Stromal cell of bone marrow (primary cell): ENCODE measurements at places on chromosomes 5 and 9.

DNA sequence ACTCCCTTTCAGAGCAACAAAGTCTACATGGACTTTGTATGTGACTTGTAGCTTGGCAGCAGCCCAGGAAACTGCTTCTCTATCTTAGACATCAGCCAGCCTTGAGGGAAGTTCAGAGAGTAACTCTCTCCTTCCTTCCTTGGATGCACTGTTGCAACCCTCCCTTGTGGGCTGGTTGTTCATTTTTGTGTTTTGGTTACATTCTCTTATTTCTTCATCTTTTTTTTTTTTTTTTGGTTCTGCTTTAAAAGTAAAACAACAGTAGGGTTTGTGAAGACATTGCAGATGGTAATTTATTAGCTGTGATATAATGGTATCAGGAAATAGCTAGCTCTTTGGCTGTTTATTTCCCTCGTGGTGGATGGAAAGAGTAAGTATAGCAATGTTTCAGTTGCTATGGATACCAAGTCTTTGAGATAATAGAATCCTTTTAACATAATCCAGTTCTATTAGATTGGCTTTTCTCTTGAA, 97.9 kb upstream of the MAMDC2 start:
- peak; percentile 62 for DNase-seq

DNA sequence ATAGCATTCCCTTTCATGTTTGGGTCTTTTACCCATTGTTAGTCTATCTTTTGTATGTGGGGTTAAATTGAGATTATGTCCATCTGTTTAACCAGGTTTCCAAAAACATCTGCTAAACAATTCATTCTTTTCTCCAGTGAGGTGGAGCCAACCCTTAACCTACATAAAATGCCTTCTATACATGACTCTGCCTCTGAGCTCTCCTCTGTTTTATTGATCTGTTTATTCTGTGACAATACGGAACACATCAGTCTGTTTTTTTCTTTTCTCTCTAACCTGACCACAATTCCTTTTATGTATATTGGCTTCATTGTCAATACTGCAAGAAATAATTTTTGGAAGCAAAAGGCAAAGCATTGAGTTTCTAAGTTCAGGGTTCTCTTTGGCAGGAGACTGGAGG, 9.9 kb upstream of the ARL15 start:
- DNase-seq, result no peak

- DNase-seq, result no peak
Observed at GRCh38 chr9:136375096-136375495, 1.6 kb upstream of the CARD9 start.

DNA sequence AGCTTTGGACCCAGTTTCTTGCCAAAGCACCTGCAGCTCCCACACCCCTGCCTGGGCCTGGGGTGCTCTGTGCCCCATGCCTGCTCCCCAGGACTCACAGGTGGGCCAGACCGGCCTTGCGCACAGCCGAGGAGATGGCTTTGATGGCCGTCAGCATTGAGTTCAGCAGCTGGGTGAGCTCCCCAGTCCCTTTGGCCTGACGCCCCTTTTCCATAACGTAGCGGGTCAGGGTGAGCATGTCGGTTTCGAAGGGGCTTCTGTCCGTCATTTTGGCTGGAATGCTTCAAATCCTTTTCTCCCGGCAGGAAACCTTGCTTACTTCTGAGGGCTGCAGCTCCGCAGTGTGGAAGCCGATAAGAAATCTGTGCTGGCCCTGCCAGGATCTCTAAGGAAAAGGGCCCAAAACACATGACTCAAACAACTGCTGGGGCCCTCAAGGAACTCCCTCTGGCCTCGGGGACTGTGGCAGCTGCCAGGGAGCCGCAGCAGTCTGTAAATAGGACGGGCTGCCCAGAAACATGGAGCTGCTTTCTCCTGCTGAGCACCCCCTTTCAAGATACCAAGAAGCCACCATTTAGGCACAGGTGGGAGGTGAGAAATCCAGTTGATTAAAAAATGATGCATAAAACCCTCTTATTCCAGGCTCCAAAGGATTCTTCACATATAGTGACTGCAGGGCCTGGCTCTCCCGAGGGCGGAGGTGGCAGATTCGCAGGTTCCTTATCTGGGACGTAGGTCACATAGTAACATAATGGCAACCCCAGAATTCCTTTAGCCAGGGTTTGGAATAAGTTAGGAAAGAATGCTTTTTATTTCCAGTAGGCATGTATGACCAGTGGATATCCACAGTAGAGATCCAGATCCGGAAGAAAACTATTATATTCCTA, at the start of gene FBP2:
Gene FBP2 (minus strand): TSS at position 366 of the 887 bp plus-strand sequence. CDS start 98 bp downstream, at position 268.
- DNase-seq, result no peak

GRCh38 chr9:134099123-134099761, 31.4 kb upstream of the BRD3 start:
- DNase-seq, result no peak

DNA sequence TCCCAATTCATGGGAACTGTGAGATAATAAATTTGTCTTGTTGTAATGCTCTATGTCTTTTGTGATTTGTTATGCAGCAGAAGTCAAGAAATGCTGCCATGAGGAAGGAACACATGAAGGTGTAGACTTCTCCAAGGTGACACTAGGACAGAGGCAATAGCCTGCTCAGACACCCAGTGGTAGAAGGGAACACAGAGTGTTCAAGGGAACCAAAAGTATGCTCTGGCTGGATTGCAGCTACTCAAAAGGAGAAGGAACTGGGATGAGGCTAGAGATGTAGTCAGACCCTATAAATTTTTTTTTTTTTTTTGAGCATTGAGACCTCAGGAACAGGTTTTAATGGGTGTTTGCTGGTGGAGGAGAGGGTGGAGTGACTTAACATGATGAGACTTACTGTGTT, 232.5 kb downstream of the PARP8 start:
- DNase-seq, result no peak

GRCh38 chr5:163505049-163505367, 411 bp upstream of the MAT2B start:
- DNase-seq, result no peak

DNA sequence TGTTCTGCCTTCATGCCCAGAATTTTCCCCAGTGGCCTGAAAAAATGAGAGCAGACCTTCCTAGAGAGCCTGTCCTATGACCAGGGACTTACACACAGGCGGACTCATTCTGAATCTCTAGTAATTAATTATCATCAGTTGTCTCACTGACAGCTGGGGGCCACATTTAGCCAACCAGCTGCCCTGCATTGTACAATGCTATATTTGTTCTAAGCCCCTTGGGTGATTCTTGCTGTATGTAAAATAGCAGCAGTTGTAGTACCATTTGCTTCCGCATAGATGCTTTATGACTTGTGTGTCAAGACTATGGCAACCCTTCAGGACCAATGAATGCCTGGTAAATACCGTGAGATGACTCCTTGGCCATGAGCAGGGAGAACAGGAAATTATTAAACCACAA, 415.4 kb upstream of the SEMA6A start:
- DNase-seq, result no peak

DNA sequence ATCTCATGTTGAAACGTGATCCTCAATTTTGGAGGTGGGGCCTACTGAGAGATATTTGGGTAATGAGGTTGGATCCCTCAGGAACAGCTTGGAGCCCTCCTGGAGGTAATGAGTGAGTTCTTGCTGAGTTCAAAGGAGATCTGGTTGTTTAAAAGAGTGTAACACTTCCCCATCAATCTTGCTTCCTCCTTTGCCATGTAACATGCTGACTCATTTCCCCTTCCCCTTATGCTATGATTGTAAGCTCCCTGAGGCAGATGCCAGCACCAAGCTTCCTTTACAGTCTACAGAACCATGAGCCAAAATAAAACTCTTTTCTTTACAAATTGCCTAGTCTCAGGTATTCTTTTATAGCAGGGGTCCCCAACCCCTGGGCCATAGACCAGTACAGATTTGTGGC, 352.3 kb downstream of the SLCO4C1 start:
- no peak for DNase-seq
